Calu3 (cell line): ENCODE measurements at places on chromosomes 13 and 19. TPM values are rescaled to one million over a fixed set of nuclear protein-coding genes. Genes with fewer than 3 reads are reported as not detected.

The ZNF563 gene
- 0.81 and 1.3 TPM in 2 replicates for total RNA-seq

The PLPPR2 gene
- total RNA-seq: 7.8 and 8.2 TPM in 2 replicates

The GRIK5 gene
- 0.44 and 0.61 TPM in 2 replicates for total RNA-seq

The CYP4F2 gene
- 0.22 TPM in 1 of 2 replicates, not detected in the other for total RNA-seq

The ZIM2 gene
- not detected in 2 replicates for total RNA-seq

The KIR3DL2 gene
- not detected in 2 replicates for total RNA-seq

The IGFLR1 gene
- 9.2 and 9.9 TPM in 2 replicates for total RNA-seq

The MEIS3 gene
- total RNA-seq: 0.87 and 2.0 TPM in 2 replicates

The GPR183 gene
- not detected in 2 replicates for total RNA-seq

The PRRG2 gene
- total RNA-seq: 19.0 and 22.1 TPM in 2 replicates

The ZNF787 gene
- 68.5 and 77.3 TPM in 2 replicates for total RNA-seq

The HAUS8 gene
- 15.7 and 20.5 TPM in 2 replicates for total RNA-seq

The ZNF177 gene
- 2.2 and 2.5 TPM in 2 replicates for total RNA-seq

The MAST1 gene
- 1.3 and 2.6 TPM in 2 replicates for total RNA-seq

The ZNF567 gene
- total RNA-seq: 11.0 TPM in 2 replicates

The KLK10 gene
- total RNA-seq: 24.2 and 32.9 TPM in 2 replicates

The ZNF266 gene
- 12.7 and 13.1 TPM in 2 replicates for total RNA-seq

The UQCRFS1 gene
- total RNA-seq: 41.6 and 43.4 TPM in 2 replicates

The LRRC25 gene
- total RNA-seq: not detected in 2 replicates

The KIR2DL1 gene
- not detected in 2 replicates for total RNA-seq

The TEAD2 gene
- 2.4 TPM in 2 replicates for total RNA-seq

The PCDH17 gene
- total RNA-seq: not detected in 2 replicates

The MLNR gene
- total RNA-seq: 0.28 and 0.71 TPM in 2 replicates

The EIF3K gene
- 334 and 338 TPM in 2 replicates for total RNA-seq

The OR7D2 gene
- not detected in 2 replicates for total RNA-seq

The RPS16 gene
- total RNA-seq: 1,912 and 1,929 TPM in 2 replicates

The ADGRE1 gene
- total RNA-seq: not detected in 2 replicates

The BEST2 gene
- not detected in 2 replicates for total RNA-seq

The ZNF616 gene
- 8.9 and 9.2 TPM in 2 replicates for total RNA-seq

The CERS1 gene
- total RNA-seq: 3.6 and 4.4 TPM in 2 replicates

The KLK5 gene
- 0.24 and 0.38 TPM in 2 replicates for total RNA-seq

The POLR2E gene
- total RNA-seq: 141 and 144 TPM in 2 replicates

The ZNF135 gene
- total RNA-seq: not detected in 2 replicates

The ZSWIM4 gene
- total RNA-seq: 10.7 and 11.5 TPM in 2 replicates

The AP1M2 gene
- 73.7 and 77.9 TPM in 2 replicates for total RNA-seq

The SIGLEC12 gene
- total RNA-seq: not detected in 2 replicates

The ACP7 gene
- 6.6 and 9.5 TPM in 2 replicates for total RNA-seq

The ZNF417 gene
- 14.9 and 17.2 TPM in 2 replicates for total RNA-seq

The PSG6 gene
- not detected in 2 replicates for total RNA-seq

The ATP4B gene
- total RNA-seq: not detected in 2 replicates

The URAD gene
- not detected in 2 replicates for total RNA-seq

The NKG7 gene
- not detected in 2 replicates for total RNA-seq

The HSD17B14 gene
- 2.6 and 5.7 TPM in 2 replicates for total RNA-seq

The LPAR6 gene
- 16.4 TPM in 2 replicates for total RNA-seq

The NLRP4 gene
- not detected in 2 replicates for total RNA-seq

The ACER1 gene
- total RNA-seq: not detected in 2 replicates
